ENCODE measurements at places on chromosomes 3 and 15. TPM values are rescaled to one million over a fixed set of nuclear protein-coding genes. Genes with fewer than 3 reads are reported as not detected.

AGTR1 gene
- total RNA-seq, result not detected

GRCh38 chr3:143326983-143327778 lies 207.6 kb downstream of the CHST2 start:
- DNase-seq, result no peak

- DNase-seq, result no peak
These were observed 785.9 kb downstream of the GRM7 start for GRCh38 chr3:7646851-7647250.

DNA sequence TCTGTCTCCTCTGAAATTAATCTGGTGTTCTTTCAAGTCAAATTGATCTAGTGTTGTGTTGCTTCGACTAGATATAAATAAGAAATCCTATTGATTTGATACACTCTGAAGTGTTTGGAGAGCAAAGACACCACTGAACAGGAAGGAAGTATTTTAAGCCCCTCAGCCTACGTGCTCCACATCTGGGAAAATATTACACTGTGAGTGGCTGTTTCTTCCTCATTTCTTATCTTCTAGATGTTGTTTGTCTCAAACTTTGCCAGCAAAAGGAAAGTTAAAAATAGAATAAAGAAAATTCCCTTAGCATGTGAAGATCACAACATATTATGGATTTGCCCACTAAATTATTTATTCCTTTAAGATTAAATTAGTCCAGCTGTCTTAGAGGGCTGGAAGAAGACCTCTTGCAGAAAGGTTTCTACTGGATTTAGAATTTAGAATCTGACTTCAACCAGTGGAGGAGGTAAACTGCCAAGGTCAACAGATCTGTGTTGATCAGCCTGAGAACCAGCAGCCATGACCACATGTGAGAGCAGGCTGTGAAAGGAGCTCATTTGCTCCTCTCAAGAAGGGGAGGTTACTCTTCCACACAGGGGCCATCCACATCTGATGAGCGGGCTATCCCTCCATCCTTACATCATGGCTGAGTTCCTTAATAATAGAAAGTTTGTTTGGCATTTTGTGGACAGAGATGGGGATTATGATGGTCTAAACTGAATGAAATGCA lies 46.3 kb upstream of the ACKR4 start:
- DNase-seq, result no peak

- DNase-seq, result no peak
These were observed 16.8 kb downstream of the MRAS start for GRCh38 chr3:138365253-138365555.

All from dermis microvascular lymphatic vessel endothelial cell (primary cell).